ENCODE measurements at places on chromosomes 6 and 20.

DNA sequence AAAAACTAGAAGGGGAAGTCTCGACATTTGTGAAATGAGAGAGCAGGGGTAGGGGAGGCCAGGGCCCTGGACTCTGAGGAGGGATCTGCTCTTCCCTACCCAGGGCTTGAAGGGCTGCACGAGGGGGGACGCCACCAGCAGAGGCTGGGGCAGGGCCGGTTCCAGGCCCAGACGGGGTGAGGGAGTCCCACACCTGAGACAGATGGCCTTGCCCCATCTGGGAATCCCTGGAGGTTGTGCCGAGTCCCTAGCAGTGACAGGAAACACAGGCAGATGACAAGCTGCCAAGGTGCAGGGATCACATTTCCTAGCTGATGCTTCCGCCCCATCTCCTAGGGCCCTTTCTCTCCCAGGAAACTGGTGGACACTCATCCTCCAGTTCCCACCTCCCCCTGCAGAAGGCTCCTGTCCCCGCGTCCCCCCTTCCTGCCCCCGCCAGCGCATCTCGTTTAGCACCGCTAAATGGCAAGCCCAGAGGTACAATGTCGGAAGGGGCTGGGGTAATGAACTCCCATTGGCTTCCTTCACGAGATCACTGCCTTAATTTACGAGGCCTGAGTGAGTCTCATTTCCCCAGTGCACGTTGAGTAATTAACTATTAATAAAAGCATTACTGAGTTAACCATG, 35.2 kb upstream of the CDH22 start:
- DNase-seq, result no peak

DNA sequence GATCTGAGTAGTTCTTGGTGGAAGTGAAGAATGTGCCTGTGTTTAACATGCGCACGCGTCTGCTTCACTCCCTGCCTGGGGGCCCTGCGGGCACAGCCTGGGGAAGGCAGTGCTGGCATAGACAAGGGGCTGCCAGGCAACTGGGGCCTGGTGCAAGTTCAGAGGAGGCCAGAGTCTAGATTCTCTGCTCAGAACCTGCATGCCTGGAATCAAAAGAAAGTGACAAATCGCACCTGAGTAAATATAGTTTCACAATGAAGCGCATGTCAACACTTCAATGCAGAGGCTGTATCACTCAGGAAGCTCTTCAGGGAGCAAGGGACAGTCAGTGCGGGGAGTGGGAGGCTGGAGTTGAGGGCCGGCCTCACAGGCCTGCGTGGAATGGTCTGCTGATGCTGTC, 24.2 kb upstream of the PPP1R14C start:
- DNase-seq, result no peak

GRCh38 chr6:15408758-15409157, 162.9 kb downstream of the JARID2 start:
- no peak for DNase-seq

- DNase-seq, result no peak
Observed at GRCh38 chr20:50108556-50109235, 4.3 kb downstream of the UBE2V1 start.

DNA sequence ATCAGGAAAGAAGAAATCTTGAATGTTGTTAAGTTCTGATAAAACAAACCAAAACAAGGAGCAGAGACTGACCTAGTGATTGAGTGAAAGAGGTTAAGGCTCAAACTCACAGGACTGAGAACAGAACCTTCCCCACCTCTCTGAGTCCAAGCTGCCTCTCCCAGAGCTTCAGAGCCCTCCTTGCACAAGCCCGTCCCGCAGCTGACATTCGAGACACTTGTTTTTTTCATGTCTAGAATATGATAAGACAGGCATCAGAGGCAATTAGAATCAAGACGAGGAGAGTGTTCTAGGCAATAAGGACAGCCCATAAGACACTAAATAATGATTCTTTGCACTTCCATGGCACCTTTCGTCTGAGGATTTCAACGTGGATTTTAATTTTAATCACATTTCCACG, 140.6 kb downstream of the PXDC1 start:
- no peak for DNase-seq

- no peak for DNase-seq
Observed at GRCh38 chr6:30885481-30885998, 1.2 kb downstream of the DDR1 start.

- no peak for DNase-seq
Observed at GRCh38 chr6:26012061-26012460, 49.5 kb downstream of the TRIM38 start.

DNA sequence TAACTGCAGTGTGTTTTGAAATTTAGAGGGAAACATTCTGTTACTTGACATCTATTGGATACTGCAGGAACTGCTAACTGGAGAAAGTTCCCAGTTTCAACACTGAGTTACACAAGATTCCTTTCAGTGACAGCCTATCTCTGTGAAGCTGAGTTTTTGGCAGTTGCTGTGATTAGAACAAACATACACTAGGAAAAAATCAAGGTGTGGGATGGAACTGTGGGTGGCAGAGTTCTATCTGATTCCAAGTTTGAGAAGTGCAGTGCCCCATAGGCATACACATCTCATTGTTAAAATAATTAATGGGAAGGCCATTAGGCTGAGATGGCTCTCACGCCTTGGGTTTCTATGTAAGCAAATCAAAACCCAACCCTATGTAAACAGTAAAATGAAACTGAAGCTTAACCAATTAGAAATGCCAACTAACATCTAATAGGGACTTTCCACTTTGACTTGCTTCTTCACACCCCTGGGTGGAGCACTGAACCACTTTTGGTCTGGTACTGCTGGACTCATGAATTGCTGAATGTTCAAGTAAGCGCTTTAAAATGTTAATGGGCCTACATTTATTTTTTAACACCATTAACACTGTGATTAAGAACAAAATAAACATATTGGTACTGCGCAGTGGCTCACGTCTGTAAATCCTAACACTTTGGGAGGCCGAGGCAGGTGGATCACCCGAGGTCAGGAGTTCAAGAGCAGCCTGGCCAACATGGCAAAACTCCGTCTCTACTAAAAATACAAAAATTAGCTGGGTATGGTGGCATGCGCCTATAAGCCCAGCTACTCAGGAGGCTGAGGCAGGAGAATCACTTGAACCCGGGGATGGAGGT, 55.2 kb upstream of the TBC1D7 start:
- DNase-seq, result peak; percentile 52

DNA sequence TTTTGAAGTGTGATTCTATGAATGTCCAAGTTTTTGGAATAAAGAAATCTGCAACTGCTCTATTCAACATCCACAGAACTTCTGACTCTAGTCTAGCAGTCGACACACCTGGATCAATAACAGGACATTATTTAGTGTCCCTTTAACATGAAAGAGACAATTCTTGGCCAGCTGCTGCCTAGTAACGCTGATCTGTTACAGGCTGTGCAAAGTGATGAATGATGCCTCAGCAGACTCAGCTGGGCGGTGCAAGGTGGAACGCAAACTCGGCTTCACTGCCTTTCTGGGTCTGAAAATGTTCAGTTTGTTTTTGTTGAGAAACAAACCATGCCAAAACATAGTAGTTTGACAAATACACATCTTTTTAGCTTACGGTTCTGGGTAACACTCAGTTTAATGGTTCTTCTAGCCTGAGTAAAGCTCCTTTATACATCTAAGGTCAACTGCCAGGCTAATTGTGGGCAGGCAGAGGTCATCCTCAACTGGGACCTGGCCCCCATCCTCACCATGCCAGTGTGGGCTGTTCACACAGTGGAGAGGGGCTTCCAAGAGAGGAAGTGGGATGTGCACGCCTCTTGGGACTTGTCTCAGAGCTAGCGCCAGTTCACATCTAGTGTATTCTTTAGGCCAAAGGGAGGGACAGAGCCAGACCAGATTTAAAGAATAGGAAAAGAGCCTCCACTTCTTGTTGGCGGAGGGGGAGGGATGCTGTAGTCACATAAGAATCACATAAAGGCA, 879.7 kb downstream of the QKI start:
- DNase-seq, result no peak

- DNase-seq, result no peak
Observed at GRCh38 chr6:103854059-103854458, 1005.7 kb downstream of the HACE1 start.

- DNase-seq, result no peak
Observed at GRCh38 chr6:36142971-36143838, 12.9 kb downstream of the MAPK13 start.

GRCh38 chr6:157449610-157450009, 68.6 kb downstream of the ZDHHC14 start:
- DNase-seq, result no peak

DNA sequence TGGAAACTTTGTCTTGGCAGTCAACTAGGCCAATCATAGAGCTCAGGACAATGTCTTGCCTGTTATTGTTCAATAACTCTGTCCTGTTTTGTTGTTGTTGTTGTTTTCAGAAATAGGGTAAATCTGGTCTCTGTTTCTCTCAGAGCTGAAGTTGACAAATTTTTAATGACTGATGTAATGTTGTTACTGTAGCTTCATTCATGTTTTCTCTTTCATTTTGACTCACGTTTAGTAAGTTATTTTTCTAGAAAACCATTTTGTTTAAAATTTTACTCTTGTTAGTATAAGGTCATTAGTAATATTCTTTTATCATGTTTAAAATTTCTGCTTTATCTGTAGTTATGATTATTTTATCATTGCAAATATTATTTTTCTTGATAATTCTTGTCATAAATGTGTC, 51.6 kb upstream of the GRIK2 start:
- DNase-seq, result no peak

- DNase-seq, result no peak
Observed at GRCh38 chr6:130010387-130010786, 8.0 kb upstream of the L3MBTL3 start.

DNA sequence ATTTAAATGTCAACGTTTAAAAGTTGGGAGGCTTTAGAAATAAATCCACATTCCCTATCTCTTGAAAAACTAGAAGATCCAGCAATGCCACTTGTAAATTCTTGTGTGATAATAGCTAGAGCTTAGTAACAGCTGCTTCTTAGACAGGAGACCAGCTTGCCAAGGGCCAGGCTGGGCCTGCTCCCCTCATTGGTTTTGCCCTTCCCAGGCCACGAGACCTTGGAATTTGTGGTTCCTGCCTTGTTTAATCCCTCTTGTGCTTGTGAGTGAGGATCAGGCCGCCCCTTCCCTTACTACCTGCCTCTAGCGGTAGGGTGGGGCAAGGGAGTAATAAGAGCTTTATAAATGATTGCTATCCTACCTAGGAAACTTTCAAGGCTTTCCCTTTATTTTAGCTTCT, 363.5 kb downstream of the SYNE1 start:
- DNase-seq, result no peak

GRCh38 chr6:39760226-39760952, 31.8 kb upstream of the DAAM2 start:
- DNase-seq, result no peak

GRCh38 chr6:107185391-107185970, 70.2 kb upstream of the BEND3 start:
- DNase-seq, result no peak

DNA sequence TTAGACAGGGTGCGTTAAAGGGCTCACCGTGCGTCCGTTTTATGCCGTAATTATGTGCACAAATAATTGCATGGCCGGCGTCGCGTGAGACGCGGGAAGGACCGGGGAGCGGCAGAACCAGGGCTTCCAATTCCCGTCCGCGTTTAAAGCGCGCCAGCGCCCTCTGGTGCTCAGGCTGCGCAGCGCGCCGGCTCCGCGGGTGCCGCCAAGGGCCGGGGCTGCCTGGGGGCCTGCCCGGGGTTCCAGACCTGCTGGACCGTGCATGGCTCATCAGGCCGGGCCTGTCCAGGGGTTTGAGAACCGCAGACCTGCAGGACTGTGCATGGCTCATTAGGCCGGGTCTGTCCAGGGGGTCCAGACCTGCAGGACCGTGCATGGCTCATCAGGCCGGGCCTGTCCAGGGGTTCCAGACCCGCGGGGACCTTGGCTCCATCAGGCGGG, 369.0 kb downstream of the THBS2 start:
- peak; percentile 79 for DNase-seq

GRCh38 chr6:154304191-154304590, 52.4 kb downstream of the IPCEF1 start:
- no peak for DNase-seq

DNA sequence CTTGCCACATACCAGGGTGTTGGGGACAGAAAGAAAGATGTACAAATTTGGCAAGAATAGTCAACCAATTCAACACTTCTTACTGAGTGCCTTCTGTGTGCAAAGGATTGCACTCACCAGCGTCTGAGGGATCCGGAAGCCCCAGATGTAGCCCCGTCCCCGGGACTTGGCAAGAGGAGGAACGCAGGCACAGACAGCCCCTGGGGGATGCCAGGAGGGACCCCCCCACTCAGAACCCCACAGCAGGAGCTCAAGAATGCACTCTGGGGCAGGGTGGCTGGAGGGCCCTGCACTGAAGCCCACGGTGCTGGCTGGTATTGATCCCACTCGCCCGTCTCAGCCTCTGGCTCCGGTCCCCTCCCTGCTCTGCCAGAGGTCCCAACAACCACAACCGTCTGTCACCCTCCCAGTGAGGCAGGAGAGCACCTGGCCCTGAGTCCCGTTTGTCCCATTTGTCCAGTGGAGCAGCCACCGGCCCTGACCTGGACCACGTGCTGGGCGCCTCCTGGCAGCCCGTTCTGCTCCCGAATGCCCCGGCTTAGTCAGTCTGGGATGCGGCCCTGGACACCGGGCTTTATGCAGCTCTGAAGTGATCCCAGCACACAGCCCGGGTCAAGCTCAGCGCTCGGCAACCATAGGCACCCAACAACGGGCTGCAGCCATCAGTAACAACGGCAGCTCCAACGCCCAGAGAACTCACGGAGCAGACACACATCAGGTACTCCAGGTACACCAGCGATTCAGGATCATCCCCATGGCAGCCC, 128.7 kb downstream of the DLL1 start:
- no peak for DNase-seq

GRCh38 chr6:32624565-32624964, 12.6 kb upstream of the HLA-DQA1 start:
- DNase-seq, result no peak

GRCh38 chr20:62179162-62179504, 3.7 kb upstream of the MTG2 start:
- DNase-seq, result no peak

DNA sequence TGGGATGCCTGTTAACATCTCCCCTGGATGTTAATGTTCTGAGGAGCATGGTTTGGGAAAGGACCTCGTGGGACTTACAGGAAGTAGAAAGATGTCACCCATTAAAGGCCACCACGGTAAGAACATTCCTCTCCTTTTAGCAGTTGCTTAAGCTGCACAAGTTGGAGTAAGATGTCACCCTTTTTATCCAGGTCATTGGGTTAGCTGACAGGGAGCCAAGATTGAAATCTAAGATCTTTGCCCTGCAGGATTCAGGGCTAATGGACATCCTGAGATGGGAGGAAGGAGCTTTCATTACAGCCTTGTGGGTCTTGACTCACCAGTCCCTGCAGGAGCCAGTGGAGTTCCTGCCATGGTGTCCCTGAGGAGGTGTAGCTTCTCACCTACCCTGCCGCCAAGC, 22.1 kb downstream of the PABPC1L start:
- no peak for DNase-seq

GRCh38 chr6:162615016-162615705, 112.4 kb downstream of the PRKN start:
- no peak for DNase-seq

Measured in CD8-positive, alpha-beta memory T cell (primary cell).